ENCODE measurements at places on chromosomes 1 and 21.

DNA sequence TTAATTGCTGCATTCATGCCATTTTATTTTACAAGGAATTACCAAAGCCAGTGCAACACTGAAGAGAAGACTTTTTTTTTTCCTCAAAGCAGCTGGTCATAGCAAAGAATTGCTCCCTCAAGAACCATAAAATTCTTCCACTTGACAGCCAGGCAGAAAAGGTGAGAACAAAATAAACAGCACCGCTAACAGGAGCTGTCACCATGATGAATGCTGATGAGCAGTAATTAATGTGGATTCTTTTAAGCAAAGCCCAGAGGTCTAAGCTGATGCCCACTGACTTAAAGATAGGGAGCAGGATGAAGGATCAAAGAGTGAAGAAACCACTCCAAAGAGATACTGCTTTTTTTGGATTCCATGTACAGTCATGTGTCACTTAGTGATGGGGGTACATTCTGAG, 428.4 kb downstream of the BRINP3 start:
- no peak for DNase-seq

DNA sequence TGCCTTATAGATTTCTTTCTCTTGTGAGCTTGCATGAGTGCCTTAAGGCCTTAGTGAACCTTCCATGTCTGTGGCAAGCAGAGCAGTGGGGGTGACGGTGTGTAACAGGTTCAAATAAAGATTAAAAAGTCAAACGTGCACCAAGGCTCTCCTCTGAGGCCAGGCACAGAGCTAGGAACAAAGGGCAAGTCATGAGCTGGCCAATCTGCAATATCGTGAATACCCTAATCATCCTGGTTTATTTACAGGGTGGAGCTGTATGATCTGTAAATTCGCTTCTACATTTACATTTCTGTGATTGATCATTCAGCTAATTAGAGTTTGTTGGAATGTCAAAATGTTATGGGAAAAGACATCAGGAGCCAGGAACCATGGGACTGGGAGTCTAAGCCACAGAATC, 120.2 kb downstream of the CAPN8 start:
- DNase-seq = no peak

GRCh38 chr1:117188170-117188815, 22.4 kb downstream of the VTCN1 start:
- DNase-seq = no peak

DNA sequence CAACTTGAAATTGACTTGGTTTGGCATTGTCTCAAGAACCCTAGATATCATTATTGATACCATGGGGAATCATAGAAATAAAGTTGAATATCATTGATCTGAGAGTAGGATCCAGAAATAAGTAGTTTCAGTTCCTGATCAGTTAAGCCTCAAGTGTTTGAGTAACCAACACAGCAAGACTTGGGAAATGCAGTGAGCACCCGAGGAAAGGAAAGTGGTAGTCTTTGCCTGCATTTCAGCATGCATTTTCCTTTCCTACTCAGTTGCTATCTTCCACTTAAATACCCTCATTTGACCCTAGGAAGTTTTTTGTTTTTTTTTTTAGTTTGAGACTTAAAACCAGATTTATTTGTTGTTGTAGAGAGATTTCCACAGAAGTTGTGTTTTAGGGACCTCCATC, 18.9 kb downstream of the CLEC20A start:
- DNase-seq = no peak

GRCh38 chr1:167826127-167826526, 87.8 kb downstream of the ADCY10 start:
- no peak for DNase-seq

Measured in neuronal stem cell (in vitro differentiated cells).